ENCODE measurements at places on chromosomes 16 and 17.

- DNase-seq = peak; percentile 6
These were observed 317 bp downstream of the TEFM start for GRCh38 chr17:30905742-30906100.

GRCh38 chr17:2170023-2170422 lies 115.1 kb downstream of the HIC1 start:
- peak; percentile 6 for DNase-seq

DNA sequence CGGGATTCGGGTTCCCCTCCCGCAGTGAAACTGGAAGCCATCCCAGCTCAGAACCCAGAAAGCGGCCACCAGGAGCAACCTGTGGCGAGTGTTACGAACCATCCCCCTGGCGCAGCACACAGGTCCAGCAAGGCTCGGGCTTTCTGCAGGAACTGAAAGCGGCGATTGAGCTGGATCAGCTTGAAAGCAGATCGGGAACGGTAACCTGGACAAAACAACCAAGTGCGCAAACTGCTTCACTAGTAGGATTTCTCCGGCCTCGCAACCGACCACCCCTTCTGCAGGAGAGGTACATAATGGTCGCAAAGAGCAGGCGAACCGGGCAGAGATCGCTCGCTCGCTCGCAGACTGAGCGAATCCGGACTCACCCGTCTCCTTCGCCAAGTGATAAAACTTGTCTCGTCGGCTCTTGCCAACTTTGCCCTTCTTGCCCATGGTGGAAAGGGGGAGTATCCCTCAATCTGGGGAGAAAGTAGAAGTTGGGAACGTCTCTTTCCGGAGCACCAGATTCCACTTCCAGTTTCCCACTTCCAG lies 696 bp upstream of the PSMC5 start:
- no peak for DNase-seq

DNA sequence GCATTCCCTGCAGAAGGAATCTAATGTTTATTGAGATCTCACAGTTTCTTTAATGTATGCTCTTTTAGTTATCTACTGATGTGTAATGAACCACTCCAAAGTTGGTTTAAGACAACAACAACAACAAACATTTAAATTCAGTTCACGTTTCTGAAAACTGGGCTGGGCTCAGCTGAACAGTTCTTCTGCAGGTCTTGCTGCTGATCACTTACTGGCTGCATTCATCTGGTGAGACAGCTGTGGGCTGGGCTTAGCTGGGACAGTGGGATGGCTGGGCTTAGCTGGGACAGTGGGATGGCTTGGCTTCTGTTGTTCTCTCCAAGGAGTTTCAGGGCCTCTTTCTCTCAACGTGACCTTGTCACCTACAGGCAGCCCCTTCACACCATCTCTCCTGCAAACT lies 544.3 kb upstream of the CDH5 start:
- DNase-seq = no peak

DNA sequence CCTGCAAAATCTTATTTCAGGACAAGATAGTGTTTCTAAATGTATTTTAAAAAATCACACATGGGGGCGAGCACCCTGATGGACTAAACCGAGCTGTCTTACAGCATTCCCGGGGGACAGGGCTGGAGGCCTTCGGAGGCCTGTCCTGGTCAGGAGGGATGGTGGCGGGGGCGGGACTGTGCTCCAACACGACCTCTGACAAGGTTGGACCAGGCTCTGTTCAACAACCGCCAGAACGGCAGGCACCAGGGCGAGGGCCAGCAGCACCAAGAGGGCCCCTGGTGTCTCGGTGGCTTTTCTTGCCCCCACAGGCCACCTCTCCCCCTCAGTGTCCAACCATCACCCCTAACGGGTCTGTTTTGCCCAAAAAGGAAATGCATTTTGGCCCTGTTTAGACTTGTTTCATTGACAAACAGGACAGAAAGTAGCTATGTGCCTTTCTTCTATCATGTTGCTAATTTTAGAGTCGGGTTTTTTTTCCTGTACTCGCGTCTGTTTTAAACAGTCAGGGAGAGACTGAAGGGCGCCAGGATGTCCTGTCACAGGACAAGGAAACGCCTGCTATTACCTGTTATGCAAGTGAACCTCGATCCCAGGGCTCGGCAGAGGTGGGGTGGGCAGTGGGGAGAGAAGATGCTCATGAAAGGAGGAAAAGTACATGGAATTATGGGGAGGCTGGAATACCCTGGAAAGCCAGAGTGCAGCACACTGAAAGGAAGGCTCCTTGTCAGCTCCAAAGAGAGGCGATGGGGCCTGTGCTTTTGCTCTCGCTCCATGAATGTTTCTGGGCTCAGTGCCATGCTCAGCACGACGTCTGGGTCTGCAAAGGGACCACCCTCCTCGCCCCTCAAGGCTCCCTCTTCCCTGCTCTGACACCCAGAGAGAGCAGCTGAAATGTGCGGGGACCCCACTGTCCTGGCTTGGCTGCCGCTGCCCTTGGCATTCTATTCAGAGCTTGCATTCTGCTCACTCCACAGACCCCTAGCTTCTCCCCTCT lies 11.9 kb downstream of the TMEM204 start:
- DNase-seq = no peak

DNA sequence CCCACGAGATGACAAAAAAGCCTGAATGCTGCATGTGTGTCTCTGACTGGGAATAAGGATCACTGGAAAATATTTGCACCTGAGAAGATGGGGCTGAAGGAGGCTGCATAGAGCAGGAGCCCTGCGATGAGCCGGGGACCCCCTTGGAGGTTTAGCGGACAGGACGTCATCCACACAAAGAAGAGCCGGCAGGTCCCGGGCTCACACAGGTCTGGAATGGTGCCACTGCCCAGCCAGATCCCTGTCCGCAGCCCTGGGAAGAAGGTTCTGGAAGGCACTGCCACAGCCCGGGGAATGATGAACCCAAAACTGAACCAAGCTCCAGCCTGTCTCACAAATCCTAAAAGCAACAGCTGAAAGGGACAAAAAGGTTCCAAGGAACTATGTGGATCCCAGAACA lies 101.8 kb downstream of the ANKRD11 start:
- no peak for DNase-seq

GRCh38 chr17:2181206-2181896 lies 122.2 kb downstream of the SMG6 start:
- DNase-seq = no peak

DNA sequence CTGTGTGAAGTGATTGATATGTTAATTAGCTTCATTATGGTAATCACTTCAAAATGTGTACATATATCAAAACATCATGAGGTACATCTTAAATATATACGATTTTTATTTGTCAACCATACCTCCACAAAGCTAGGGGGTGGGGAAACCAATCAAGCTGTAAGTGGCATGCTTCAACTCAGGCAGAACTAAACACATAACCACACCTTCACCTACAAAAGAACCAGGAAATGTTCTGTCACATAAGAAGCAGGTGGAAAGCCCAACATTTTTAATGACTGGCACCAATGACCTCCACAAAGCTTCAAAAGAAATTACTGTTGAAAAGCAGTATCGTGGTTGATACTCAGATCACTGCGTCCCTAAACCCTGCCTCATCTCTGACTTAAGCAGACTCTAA lies 867.7 kb upstream of the EEF2KMT start:
- DNase-seq = no peak

GRCh38 chr16:28477311-28477920 lies 5.3 kb upstream of the NPIPB7 start:
- DNase-seq = no peak

DNA sequence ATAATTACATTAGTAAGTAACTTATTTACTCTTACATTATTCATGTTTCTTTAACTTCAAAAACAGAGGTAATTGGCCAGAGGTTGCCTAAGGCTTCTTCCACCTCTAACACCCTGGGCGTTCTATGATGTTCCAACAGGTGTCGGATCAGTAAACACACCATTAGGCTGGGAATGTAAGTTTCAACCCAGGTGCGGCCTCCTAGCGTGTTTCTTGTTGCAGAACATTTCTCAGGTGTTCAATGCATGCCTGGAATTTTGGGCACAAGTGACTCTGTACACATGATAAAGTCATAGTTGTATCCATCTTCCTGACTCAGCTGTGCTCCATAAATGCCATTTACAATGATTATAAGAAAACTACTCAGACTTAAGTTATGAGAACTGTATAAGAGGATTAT lies 1.0 kb downstream of the KRTAP2-2 start:
- no peak for DNase-seq

- no peak for DNase-seq
These were observed 16.0 kb downstream of the MRC2 start for GRCh38 chr17:62643496-62643895.

- no peak for DNase-seq
These were observed 101.2 kb downstream of the MRTFB start for GRCh38 chr16:14172200-14172809.

DNA sequence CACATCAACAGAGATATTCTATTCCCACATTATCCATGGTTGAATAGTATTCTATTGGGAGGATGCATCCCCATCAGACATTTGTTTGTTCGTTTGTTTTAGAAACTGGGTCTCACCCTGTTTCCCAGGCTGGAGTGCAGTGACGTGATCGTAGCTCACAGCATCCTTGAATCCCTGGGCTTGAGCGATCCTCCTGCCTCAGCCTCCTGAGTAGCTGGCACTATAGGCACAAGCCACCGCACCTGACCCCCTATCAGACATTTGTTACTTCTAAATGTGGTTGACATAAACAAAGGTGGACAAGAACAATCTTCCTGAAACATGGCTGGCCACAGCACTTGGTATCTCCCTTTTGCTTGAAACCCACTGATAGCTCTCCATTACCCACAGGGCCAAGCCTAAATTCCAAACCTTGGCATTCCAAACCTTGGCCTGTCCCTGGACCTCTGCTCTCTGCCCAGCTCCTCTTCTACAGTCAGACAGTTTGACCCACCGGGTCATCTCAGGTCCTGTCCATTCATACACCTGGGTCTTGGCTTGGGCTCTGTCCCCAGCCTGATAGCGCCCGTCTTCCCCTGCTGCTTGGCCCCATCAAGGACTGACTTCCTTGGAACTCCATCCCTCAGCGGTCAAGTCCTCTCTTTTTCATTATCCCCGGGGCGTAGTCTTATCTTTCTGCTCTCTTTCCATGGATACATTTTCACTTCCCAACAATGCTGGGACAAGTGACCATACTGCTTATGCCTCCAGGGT lies 1.5 kb upstream of the PRR29 start:
- DNase-seq = no peak
